B cell (primary cell): ENCODE measurements at places on chromosomes 3 and 15. TPM values are rescaled to one million over a fixed set of nuclear protein-coding genes. Genes with fewer than 3 reads are reported as not detected.
A peak's percentile ranks its signal among the peaks of the same experiment; 100 is the strongest.

DNA sequence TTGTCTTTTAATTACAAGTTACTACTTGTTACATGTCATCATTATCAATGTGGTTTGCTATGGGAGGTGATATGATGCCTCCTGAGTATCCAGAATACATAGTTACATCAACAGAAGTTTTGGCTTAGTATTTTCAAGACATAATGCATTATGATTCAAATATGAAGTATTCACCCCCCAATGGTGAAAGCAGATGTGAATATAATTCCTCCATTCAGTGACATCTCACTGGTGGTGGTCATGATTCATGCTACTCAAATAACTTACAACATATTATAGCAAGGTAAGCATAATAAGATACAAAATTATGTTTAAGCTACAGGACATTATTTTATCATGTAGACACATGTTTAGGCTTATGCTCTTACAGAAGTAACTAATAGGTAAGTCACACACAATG is 34.9 kb upstream of the TTBK2 start:
- no peak overlapping the region for H3K27ac ChIP-seq
- DNase-seq: no peak
- H3K4me1 ChIP-seq: no peaks in the 10 kb centered on the region
- peaks cover 5% of the 10 kb centered on the region for H3K36me3 ChIP-seq
- H3K27me3 ChIP-seq: no peaks in the 10 kb centered on the region

DNA sequence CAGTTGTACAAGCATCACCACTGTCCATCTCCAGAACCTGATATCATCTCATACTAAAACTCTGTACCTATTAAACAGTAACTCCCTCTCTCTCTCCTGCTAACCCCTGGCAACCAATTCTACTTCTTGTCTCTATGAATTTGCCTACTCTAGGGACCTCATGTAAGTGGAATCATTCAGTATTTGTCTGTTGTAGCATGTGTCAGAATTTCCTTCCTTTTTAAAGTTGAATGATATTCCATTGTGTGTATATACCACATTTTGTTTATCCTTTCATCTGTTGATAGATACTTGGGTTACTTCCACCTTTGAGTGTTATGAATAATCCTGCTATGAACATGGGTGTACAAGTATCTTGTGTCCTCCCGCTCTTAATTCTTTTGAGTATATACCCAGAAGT is 16.6 kb downstream of the ZNF592 start:
- no peak for DNase-seq
- no peak overlapping the region for H3K4me3 ChIP-seq
- H3K27me3 ChIP-seq: no peaks in the 10 kb centered on the region
- peaks cover 3% of the 10 kb centered on the region for H3K36me3 ChIP-seq
- H3K27ac ChIP-seq: peak overlapping the region; percentile 26

- H3K4me1 ChIP-seq: no peaks in the 10 kb centered on the region
- H3K4me3 ChIP-seq: no peak overlapping the region
- no peak overlapping the region for H3K27ac ChIP-seq
- H3K36me3 ChIP-seq: no peaks in the 10 kb centered on the region
- no peak for DNase-seq
These were observed 128.5 kb downstream of the SQOR start for GRCh38 chr15:45763170-45763869.

DNA sequence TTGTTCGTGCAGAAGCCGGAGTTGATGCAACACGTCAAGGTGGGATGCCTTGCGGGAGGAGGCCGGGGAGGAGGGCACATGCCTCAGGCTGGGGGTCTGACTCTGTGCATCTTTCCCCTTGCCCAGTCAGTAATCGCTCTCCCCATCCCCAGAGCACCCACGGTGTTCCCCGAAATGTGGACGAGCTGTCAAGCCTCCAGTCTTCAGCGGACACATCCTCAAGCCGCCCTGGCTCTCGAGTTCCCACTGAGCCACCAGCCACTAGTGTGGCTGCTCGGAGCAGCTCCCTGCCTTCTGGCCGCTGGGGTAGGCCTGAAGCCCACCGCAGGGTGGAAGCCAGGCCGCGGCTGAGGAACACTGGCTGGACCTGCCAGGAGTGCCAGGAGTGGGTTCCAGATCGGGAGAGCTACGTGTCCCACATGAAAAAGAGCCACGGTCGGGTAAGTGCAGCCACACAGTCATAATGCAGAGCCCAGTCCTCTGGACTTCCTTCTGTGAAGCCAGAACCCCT is 18.7 kb upstream of the ALPK3 start:
- H3K27me3 ChIP-seq: no peaks in the 10 kb centered on the region
- no peak for DNase-seq
- no peak overlapping the region for H3K27ac ChIP-seq
- H3K4me1 ChIP-seq: no peaks in the 10 kb centered on the region
- peaks cover 4% of the 10 kb centered on the region for H3K36me3 ChIP-seq

DNA sequence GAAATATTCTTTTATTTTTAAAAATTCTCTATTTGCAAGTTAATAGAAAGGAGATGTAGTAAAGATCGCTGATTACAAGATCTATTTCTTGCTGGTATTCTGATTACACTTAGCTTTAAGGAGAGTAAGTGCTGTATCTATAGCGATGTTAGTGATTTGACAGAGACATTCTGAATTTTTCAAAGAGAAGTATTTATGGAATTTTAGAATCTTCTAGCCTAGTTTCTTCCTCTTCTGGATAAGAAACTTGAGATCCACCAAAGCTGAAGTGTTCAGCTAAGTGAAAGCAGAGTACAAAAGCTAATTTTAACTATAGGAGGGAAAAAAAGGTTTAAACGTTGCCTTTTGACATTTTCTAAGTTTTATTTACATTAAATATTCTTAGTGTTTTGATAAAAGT is 72.1 kb upstream of the RARB start:
- no peak overlapping the region for H3K27ac ChIP-seq
- no peaks in the 10 kb centered on the region for H3K36me3 ChIP-seq
- no peak overlapping the region for H3K4me3 ChIP-seq
- H3K4me1 ChIP-seq: no peaks in the 10 kb centered on the region

- H3K27me3 ChIP-seq: no peaks in the 10 kb centered on the region
- DNase-seq: no peak
- no peak overlapping the region for H3K4me3 ChIP-seq
- H3K4me1 ChIP-seq: peaks cover 10% of the 10 kb centered on the region
- no peak overlapping the region for H3K27ac ChIP-seq
These were observed 2.6 kb upstream of the XYLB start for GRCh38 chr3:38343797-38344594.

- H3K4me1 ChIP-seq: no peaks in the 10 kb centered on the region
- H3K36me3 ChIP-seq: no peaks in the 10 kb centered on the region
- no peak overlapping the region for H3K4me3 ChIP-seq
- no peak for DNase-seq
- no peaks in the 10 kb centered on the region for H3K27me3 ChIP-seq
- no peak overlapping the region for H3K27ac ChIP-seq
These were observed 45.6 kb downstream of the DCBLD2 start for GRCh38 chr3:98855806-98856400.

Gene IL20RB
- 0.84 and 1.5 TPM in 2 replicates for total RNA-seq

Gene CAMK1
- total RNA-seq: 0.57 and 1.1 TPM in 2 replicates

Gene PIGZ
- total RNA-seq: 3.9 TPM in 2 replicates

Gene IL12A
- total RNA-seq: 4.3 and 6.1 TPM in 2 replicates

Gene SLC25A38
- 46.3 and 53.0 TPM in 2 replicates for total RNA-seq

Gene PATL2
- total RNA-seq: 58.9 and 60.5 TPM in 2 replicates

Gene RTP3
- total RNA-seq: not detected in 2 replicates

Gene IQCF5
- total RNA-seq: not detected in 2 replicates
